ENCODE measurements at places on chromosomes 2 and 18.

- DNase-seq: no peak
Observed at GRCh38 chr2:203804764-203805485, 62.6 kb upstream of the CTLA4 start.

DNA sequence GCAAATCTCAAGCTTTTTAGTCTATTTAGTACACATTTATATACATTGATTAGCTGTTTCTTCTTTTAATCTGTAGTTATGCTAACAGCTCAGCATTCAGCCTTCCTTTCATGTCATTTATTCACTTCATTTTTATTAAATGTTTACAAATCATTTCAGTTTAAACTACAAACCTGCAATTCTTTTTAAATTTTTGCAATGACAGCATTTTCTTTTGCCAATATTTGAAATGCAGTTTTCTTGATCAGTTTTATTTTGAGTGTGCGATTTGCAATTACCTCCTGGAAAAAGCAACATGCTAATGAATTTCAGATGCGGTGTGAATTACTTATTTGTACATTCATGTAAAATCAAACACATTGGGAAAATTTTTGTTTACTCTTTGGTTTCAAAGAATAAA lies 13.5 kb downstream of the EFEMP1 start:
- no peak for DNase-seq

GRCh38 chr18:48655508-48655907 lies 116.7 kb downstream of the CTIF start:
- DNase-seq: no peak

DNA sequence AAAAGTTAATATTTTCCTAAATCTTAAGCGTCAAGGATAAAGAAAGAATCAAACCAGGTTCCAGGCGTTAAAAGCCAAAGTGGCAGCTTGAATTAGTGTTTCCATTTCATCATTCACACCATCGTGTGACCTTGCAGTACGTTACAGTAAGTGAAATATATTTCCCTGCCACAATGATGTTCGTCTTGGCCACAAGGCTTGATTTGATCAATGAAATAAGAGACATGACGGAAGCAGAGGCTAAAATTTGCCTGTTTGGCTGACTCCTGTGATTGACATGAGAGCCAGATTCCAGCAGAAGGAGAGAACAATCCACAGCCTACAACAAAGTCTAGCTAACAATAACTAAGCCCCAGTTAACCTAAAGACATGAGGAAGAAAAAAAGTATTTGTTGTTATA lies 62.0 kb downstream of the ASXL2 start:
- no peak for DNase-seq

- DNase-seq: no peak
Observed at GRCh38 chr2:199509403-199509802, 51.7 kb upstream of the SATB2 start.

DNA sequence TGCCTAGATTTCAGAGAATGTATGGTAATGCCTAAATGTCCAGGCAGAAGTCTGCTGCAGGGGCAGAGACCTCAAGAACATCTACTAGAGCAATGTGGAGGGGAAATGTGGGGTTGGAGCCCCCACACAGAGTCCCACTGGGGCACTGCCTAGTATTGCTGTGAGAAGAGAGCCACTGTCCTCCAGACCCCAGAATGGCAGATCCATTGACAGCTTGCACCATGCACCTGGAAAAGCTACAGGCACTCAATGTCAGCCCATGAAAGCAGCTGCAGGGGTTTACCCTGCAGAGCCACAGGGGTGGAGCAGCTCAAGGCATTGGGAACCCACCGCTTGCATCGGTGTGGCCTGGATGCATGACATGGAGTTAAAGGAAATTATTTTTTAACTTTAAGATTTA lies 314.1 kb downstream of the CYRIA start:
- DNase-seq: no peak

DNA sequence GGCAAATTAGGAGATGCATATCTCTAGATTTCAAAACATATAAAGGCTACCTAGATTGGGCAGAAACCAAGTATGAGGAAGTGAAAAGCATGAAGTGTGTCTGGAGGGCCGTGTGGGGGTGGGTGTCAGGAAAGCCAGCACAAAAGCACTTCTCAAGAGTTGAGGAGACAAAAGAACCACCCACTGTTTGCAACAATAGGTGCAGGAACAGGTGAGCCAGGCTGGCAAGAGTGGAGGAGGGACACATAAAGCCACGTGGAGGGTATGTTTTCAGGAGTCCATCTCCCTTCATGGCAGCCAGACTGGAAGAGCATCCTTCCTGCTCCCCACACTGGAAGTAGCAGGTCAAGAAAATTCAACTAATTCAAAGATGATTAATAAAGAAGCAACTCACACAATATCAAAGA lies 96.4 kb downstream of the CERS6 start:
- DNase-seq: no peak

All from activated naive CD4-positive, alpha-beta T cell (primary cell).